HT1080 (cell line): ENCODE measurements at places on chromosomes 1 and 21. TPM values are rescaled to one million over a fixed set of nuclear protein-coding genes. Genes with fewer than 3 reads are reported as not detected.
A peak's percentile ranks its signal among the peaks of the same experiment; 100 is the strongest.

The KRTAP19-3 gene
- not detected in 2 replicates for total RNA-seq

The FCRL6 gene
- total RNA-seq: 0.33 and 1.5 TPM in 2 replicates

DNA sequence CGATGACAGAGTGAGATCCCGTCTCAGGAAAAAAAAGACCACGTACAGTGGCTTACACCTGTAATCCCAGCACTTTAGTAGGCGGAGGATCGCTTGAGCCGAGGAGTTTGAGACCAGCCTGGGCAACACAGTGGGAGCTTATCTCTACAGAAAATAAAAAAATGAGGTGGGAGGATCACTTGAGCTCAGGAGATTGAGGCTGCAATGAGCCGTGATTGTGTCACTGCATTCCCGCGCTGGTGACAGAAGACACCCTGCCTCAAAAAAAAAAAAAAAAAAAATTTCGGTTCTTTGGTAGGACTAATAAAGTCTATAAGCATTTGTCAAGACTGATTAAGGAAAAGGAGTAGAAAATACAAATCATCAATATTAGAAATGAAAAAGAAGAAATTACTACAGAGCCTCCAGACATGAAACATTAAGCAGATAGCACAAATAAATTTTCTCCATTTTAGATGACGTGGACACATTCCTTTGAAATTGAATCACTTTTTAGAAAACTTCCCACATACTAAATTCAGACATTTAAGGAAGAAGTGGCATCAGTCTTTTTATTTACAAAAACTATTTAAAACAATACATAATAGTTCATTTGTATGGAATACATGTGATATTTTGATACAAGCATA is 30.4 kb downstream of the MORC3 start:
- DNase-seq: no peak

DNA sequence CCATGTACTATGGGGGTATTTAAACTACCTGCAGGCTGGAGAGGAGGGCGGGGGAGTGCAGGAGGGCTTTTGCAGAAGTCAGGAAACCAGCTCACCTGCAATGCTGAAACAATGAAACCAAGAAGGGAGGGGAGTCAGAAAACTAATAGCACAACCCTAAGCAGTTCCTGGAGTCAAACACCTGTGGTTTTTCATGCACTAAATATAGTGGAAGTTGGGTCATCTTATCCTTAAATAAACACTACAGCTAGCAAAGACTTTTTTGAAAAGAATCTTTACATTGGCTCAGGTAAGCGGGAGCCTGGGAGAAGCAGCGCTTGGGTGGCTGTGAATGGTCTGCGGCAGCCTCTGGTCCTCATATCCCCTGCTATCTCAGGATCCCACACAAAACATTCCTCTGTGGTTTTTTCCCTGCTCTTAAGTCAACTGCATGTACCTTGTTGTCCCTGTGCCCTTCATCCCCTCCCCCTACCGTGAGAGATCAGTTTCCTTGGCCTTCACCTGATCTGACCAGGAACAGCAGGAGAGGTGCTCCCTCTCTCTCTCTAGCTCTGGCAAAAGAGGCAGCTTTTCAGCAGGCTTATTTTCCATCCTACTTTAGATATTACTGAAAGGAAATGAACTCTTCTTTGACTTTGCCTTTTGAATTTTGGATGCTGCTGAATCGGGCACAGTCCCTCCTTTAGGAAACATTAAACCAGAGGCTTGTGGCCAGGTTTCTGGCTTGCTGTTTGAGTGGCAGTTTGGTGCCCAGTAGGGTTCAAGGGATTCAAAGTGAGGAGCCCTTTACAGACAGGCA is 26.6 kb downstream of the TENT5C start:
- no peak for DNase-seq

The RHEX gene
- total RNA-seq: not detected in 2 replicates

The MRAP gene
- total RNA-seq: 0.31 TPM in 1 of 2 replicates, not detected in the other

GRCh38 chr1:150017206-150017750 is 6.8 kb upstream of the OTUD7B start:
- no peak for DNase-seq

GRCh38 chr1:226569879-226570547 is 21.4 kb downstream of the STUM start:
- peak; percentile 21 for DNase-seq
